ENCODE measurements at places on chromosomes 2 and 18. TPM values are rescaled to one million over a fixed set of nuclear protein-coding genes. Genes with fewer than 3 reads are reported as not detected.

RAD51AP2 gene
- 0.25 TPM for total RNA-seq

ICA1L gene
- 21.6 TPM for total RNA-seq

LNPK gene
- 32.7 TPM for total RNA-seq

- no peak overlapping the region for H3K4me3 ChIP-seq
- H3K27ac ChIP-seq, result no peak overlapping the region
- no peaks in the 10 kb centered on the region for H3K27me3 ChIP-seq
- H3K36me3 ChIP-seq, result no peaks in the 10 kb centered on the region
Measured at GRCh38 chr2:157169889-157170288, 87.6 kb upstream of the GALNT5 start.

POTEI gene
- not detected for total RNA-seq

TCF23 gene
- total RNA-seq, result 7.4 TPM

AFF3 gene
- total RNA-seq, result 7.6 TPM

DNA sequence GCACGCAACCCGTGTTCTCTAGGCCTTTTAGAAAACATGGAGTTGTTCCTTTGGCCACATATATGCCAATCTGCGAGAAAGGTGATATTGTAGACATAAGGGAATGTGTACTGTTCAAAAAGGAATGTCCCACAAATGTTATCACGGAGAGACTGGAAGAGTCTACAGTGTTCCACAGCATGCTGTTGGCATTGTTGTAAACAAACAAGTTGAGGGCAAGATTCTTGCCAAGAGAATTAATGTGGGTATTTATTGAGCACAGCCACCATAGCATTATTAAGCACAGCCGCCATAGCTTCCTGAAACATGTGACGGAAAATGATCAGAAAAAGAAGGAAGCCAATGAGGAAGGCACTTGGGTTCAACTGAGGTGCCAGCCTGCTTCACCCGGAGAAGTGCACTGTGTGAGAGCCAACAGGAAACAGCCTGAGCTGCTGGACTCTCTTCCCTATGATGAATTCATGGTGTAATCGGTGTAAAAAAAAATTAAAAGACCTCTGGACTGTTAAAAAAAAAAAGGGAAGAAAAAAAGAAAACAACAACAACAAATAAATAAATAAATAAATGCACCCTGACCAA is 29.0 kb upstream of the REL start:
- no peaks in the 10 kb centered on the region for H3K4me1 ChIP-seq
- no peak for DNase-seq
- H3K27me3 ChIP-seq, result no peaks in the 10 kb centered on the region

- H3K4me1 ChIP-seq, result no peaks in the 10 kb centered on the region
- no peaks in the 10 kb centered on the region for H3K36me3 ChIP-seq
- H3K4me3 ChIP-seq, result no peak overlapping the region
- DNase-seq, result no peak
Measured at GRCh38 chr2:195304310-195304709, 352.7 kb upstream of the SLC39A10 start.

DNA sequence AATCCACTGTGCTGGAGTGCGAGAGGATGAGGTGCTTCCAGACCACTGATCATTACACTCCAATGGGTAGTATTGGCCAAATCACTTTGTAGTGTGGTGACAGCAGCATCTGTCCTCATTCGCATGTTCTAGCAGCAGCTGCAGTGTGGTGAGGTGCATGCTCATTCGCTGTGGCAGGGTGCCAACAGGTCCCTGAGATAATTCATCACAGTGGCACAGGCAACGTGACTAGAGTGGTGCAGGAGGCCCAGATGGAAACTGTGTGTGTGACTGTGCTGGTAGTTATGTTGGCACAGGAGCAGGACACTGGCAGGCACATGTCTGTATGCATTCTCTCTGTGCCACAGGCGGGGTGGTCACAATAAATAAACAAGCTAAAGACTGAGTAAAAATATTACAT is 329.5 kb upstream of the SYT4 start:
- H3K4me1 ChIP-seq, result no peaks in the 10 kb centered on the region
- no peak overlapping the region for H3K27ac ChIP-seq
- H3K27me3 ChIP-seq, result no peaks in the 10 kb centered on the region
- DNase-seq, result no peak

Data from vagina (tissue), 2 donors.